A549 treated with DMSO at 1 μM for 4 hours (cell line): ENCODE measurements at places on chromosomes 2 and 18. TPM values are rescaled to one million over a fixed set of nuclear protein-coding genes. Genes with fewer than 3 reads are reported as not detected.

The UGP2 gene
- total RNA-seq: 76.8 to 94.9 TPM (median 81.6 TPM) in 5 replicates

The LONRF2 gene
- total RNA-seq: 3.3 to 5.5 TPM (median 4.8 TPM) in 5 replicates

The RHBDD1 gene
- total RNA-seq: 8.6 to 12.7 TPM (median 11.0 TPM) in 5 replicates

The ITPRIPL1 gene
- total RNA-seq: not detected in 5 replicates

The REEP1 gene
- total RNA-seq: 0.53 to 1.1 TPM (median 0.83 TPM) in 5 replicates

The ECEL1 gene
- total RNA-seq: 0.14 to 0.30 TPM (median 0.17 TPM) in 4 of 5 replicates, not detected in the other

The LGALSL gene
- 8.4 to 14.5 TPM (median 9.8 TPM) in 5 replicates for total RNA-seq

The NAT8 gene
- total RNA-seq: not detected in 5 replicates

The EML6 gene
- total RNA-seq: 1.3 to 1.8 TPM (median 1.5 TPM) in 5 replicates

The GNAL gene
- 6.7 to 7.8 TPM (median 6.8 TPM) in 5 replicates for total RNA-seq

The HOXD4 gene
- 0.22 to 0.55 TPM (median 0.36 TPM) in 5 replicates for total RNA-seq

The GALNT5 gene
- total RNA-seq: 3.0 to 3.8 TPM (median 3.2 TPM) in 5 replicates

The ICA1L gene
- 1.5 to 2.4 TPM (median 1.9 TPM) in 5 replicates for total RNA-seq

The PCARE gene
- not detected in 5 replicates for total RNA-seq

The STON1 gene
- total RNA-seq: 0.24 to 0.46 TPM (median 0.38 TPM) in 5 replicates

The SKOR2 gene
- total RNA-seq: not detected in 5 replicates

The GFPT1 gene
- 22.7 to 32.5 TPM (median 28.8 TPM) in 5 replicates for total RNA-seq

The CNDP1 gene
- total RNA-seq: not detected in 5 replicates

The PRSS56 gene
- 0.09 to 0.16 TPM (median 0.12 TPM) in 4 of 5 replicates, not detected in the other for total RNA-seq

The TUBA4B gene
- 0.26 to 0.46 TPM (median 0.31 TPM) in 5 replicates for total RNA-seq

The MARCHF4 gene
- 58.8 to 70.6 TPM (median 63.7 TPM) in 5 replicates for total RNA-seq

The TMEM37 gene
- 1.6 to 2.0 TPM (median 1.9 TPM) in 5 replicates for total RNA-seq

The COBLL1 gene
- total RNA-seq: 3.1 to 5.1 TPM (median 4.1 TPM) in 5 replicates

The EMILIN1 gene
- 0.23 to 0.46 TPM (median 0.31 TPM) in 4 of 5 replicates, not detected in the other for total RNA-seq

The NRP2 gene
- total RNA-seq: 106 to 191 TPM (median 159 TPM) in 5 replicates

The MOGAT1 gene
- not detected in 5 replicates for total RNA-seq
